GM10248 (cell line): ENCODE measurements at places on chromosomes 5 and 9.
A peak's percentile ranks its signal among the peaks of the same experiment; 100 is the strongest.

- no peak for DNase-seq
These were observed 153.7 kb upstream of the EGFLAM start for GRCh38 chr5:38104497-38105230.

- peak; percentile 9 for DNase-seq
These were observed 12.3 kb downstream of the DCANP1 start for GRCh38 chr5:135434591-135435466.

DNA sequence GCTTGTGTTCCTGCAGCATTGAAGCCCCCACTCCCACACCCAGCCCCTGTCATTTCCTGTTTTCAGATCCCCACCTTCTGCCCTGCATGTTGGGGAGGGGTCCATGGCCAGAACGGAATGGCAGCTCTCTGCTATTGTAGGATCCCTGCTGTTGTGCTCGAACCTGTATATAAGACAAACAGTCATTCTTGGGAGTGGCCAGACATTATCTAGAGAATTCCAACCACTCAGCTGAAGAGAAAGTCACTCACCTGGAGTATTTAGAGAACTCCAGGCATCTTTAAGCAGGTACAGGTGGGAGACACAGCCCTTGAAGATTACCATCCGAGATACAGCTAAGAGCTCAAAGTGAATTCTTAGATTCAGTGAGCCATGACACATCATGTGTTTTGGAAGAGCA lies 96.1 kb downstream of the C9orf152 start:
- DNase-seq: no peak

DNA sequence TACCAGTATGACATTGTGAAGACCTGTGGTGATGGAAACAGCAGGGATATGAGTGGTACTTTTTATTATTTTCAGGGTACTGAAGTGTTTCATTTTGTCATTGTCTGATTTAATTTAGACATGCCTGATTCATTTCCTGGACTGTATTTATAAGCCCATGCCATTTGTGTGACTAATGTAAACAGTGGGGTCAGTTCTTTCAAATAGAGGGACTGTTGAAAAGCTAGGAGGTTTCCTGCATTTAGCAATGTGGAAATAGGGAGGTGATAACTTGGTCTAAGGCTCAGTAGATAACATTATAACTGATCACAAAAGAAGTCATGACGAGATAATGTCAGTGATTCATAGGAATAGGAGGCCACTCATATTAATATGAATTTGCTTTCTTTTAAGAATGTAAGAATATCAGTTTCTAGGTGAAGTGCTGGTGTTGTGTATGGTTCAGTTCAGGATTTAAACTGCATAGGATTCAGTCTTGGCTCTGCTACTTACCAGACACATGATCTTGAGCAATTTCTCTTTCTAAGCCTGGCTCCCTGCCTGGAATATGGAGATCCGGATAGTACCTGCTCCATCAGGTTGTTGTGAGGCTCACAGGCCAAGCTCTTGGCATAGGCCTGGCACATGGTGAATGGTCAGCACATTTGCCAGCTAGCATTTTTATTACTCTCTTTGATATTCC lies 7.5 kb downstream of the RASGRF2 start:
- DNase-seq: no peak

- DNase-seq: no peak
These were observed 794.0 kb downstream of the EFNA5 start for GRCh38 chr5:106876665-106877194.

DNA sequence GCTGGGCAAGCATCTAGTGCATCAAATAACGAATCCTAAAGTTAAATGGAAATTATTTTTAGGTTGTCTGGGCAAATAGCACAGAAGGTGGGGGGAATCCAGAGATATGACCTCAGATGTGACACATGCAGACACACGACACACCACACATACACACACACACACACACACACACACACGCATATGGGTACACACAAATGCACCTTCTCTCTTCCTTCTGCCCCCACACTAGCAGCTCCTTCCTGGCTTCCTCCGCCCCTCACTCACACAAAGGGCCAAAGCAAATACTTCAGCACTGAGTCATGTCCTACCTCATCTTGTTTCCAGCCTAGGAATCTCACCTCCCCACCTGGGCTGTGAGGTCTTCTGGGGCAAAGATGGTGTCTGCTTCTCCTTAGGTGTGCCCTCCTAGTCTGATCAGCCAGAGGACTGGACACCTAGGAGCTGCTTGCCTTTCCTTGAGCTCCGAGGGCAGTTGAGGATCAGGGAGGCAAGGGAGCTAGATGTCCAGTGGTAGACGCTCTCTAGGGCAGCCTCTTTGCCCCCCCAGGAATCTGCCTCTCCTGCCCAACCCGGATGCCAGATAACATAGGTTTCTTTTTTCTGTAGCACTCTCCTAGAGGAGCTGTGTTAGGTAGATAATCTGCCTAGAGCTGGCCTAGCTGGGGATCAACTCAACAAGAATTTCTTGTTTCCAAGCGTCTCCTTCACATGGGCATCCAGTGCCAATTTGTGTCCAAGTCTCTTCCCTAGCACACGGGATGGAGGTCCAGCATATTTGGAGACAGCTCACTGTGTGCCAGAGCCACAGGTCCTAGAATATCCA lies 14.3 kb upstream of the JADE2 start:
- DNase-seq: no peak
